Stimulated activated CD8-positive, alpha-beta memory T cell treated with anti-CD3 and anti-CD28 coated beads, Interleukin-7, amount 100 ng/mL, for 24 hours (primary cell): ENCODE measurements at places on chromosomes 4 and X.

DNA sequence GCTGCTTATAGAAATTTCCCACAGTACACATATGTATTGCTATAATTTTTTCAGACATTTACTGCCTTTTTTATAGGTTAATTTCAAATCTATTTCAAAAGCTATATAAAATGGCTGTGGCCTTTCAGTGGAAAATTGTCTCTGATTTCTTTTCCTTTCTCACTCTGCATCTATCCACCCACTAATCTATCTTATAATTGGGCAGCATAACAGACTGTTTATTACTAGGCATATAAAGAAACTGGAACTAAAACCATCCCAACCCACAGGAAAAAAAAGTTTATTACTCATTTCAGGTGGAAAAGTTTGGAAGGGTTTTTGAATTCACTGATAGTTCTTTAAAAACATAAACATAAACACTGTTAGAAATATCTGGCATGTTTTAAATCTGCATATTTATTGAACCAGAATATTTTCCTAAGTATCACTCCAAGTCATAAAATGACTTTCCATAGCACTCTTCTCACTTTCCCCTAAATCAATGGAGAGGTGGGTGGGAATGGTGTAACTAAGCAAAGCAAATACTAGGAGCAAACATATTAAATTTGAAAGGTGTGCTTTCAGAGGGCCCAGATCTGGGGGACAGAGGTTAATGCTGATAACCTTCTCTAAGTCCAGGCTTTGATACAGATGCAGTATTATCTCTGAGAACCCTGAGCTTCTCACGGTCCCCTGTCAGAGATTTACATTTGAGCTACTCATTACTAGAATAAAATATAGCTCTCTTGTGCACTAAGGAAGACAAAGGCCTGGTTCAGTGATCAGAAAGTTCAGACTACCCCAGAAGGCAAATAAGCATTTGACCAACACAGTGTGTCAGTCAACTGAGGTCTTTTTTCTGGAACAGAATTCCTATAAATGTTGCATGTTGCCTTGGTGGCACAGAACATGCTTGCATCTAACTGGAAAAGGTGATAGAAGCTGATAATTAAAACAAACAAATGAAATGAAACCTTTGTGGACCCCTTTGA is 328.3 kb downstream of the UNC5C start:
- DNase-seq = no peak

DNA sequence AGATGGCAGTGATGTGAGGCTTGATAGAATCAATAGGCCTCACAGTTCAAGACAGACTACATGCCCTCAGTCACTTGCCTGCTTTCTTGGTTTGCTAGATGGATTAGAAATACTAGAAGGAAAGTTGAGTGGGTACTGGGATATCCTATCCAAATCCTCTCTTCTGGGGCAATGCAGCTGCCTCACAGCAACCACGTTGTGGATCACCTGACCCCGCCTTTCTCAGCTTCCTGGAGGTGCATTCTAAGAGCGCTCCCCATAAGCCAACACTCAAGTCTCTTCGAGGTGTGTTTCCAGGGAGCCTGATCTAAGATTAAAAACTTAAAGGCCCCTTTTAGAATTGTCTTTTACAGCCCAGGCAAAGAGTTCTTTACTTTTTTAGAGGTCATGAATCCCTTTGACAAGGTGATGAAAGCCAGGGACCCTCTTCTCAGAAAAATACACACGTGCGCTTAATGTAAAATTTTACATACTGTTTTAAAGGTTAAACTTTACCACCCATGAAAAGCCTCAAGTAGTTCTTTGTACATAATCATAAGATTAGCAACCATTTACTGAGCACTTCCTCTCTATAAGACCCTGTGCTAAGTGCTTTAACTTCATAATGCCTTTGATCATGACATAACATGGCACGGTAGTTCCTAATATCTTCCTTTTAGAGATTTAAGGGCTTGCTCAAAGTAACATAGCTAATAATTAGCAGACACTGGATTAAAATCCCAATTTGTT is 840 bp upstream of the RPL34 start:
- no peak for DNase-seq

- DNase-seq = no peak
Measured at GRCh38 chr4:111362941-111363361, 740.1 kb upstream of the PITX2 start.

GRCh38 chr4:111811661-111812060 is 333.6 kb upstream of the FAM241A start:
- no peak for DNase-seq

- DNase-seq = no peak
Measured at GRCh38 chr4:180630012-180630665, 1613.1 kb upstream of the TENM3 start.

GRCh38 chrX:100264200-100264599 is 145.9 kb downstream of the PCDH19 start:
- DNase-seq = no peak

DNA sequence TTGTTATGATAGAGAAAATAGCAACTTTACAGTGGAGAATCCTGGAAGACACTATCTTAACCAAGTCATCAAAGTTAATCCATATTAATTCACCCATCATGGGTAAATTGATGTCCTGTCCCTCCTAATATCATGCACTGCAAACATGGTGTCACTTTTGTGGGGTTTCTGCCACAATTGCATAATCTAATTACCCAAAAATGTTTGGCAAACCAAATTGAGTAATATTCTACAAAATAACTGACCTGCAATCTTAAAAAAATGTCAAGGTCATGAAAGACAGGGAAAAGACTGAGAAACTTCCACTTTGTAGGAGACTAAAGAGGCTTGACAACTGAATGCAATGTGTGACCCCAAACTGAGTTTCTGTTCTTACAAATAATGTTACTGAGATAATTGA is 37.1 kb upstream of the PLAC8 start:
- DNase-seq = no peak

DNA sequence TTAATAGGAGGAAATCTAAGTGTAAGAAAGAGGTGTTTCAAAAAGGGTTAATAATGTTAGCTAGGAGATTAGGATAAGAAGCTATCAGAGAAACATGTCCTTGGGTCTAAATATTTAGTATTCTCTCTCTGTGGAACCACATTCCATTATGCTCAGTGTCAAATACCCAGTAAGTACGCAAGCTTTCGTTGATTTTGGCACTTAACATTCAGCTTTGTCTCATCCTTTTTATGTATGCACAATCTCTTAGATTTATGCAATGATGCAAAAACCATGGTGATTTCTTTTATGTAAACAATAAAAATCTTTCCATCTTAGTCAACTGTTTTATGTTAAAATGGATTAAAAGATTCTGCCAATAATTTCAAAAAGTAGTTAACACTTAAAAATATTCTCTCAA is 129.2 kb downstream of the KLHL13 start:
- no peak for DNase-seq

GRCh38 chrX:95383778-95384177 is 1300.9 kb upstream of the DIAPH2 start:
- DNase-seq = no peak

GRCh38 chrX:9471571-9471985 is 6.7 kb downstream of the TBL1X start:
- no peak for DNase-seq

DNA sequence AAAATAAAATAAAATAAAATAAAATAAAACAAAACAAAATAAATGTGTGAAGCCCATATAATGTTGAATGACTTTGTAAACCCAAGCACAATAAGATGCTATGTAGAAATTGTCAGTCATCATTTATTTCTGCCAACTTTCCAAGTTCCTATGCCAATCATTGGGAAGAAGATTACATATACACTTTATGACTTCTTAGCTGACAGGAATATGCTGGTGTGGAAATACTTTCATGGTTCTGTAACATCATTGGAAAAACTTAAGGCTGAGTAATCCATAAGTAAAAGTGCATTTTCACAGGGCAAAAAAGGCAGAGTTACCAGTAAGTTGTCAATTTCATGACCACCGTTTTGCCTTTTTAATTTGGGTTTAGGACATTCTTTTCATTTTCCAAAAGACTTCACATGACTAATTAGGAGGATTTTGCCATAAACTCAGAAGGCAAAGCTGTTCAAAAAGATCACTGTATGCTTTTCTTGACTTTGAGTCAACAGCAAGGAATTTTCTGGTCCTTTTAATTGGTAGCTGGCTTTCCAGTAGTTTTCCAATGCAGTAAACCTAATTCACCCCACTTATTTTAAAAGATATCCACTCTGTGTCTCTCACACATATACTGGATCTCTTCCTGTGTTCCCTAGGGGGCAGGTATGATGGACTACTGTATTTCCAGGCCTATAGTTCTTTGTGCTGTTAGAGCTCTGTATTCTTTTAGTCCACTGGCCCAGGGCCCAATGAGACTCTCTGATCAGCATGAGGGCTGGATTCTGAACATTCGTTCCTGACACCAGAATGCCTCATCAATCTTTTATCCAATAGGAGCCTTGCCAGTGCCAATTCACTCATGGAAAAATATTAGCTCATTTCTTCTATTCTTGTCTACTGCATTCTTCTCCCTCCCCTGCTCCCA is 26.2 kb upstream of the SCRG1 start:
- no peak for DNase-seq

- no peak for DNase-seq
Measured at GRCh38 chr4:177403746-177404145, 38.5 kb downstream of the AGA start.

DNA sequence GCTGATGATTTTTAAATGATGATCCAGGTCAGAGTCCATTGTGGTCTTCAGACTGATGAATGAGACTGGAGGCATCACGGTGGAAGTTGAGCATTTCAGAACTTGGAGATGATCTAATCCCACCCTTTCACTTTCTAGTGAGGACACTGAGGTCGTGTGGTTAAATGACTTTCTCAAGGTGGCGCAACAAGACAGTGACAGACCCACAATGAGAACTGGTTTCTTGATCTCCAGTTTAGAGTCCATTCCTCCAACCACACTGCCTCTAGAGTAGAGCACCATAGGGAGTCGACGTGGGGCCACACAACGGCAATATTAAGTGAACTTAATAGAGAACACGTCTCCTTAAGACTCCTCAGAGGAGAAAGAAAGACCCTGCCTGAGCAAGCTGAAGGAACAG is 381.0 kb downstream of the UNC5C start:
- DNase-seq = no peak

DNA sequence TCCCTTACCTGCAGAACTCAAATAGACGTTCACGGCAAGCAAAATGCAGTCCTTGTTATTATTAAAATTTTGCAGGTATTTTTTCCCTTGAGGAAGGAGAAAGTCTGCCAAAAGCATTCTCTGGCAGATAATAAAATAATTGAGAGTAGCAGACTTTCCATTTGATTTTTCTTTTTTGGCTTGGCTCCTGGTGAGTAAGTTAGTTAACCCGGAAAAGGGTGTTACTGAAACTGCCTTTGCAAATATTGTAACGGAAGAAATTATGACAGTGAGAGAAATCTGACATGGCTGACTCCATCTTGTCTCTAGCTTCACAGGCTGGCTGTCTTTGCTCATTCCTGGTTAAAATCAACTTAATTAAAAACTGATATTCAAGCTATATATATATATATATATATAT is 100.5 kb downstream of the GPR143 start:
- DNase-seq = no peak

DNA sequence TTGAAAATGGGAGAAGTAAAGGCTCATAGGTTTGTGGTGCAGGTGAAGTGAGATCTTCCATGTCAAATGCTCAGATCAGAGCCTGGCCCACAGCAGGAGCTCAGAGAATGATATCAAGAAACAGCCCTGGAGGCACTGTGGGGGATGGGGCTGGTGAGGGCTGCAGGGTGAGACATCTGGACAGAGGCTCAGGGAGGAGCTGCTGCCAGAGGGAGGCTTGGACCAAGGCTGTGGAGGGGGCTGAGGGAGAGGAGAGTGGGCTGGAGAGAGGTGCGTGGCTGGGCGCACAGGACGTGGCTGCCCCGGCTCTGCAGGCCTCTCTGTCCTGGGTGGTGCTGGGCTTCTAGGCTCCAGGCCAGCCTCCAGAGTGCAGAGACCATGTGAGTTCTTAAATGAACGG is 5.6 kb downstream of the SORCS2 start:
- DNase-seq = no peak

GRCh38 chr4:140789759-140790158 is 33.6 kb upstream of the TBC1D9 start:
- no peak for DNase-seq

- no peak for DNase-seq
Measured at GRCh38 chr4:8830056-8830455, 41.6 kb downstream of the HMX1 start.

GRCh38 chrX:120262859-120263708 is 12.5 kb downstream of the ZBTB33 start:
- DNase-seq = no peak

GRCh38 chrX:13770013-13770535 is 35.5 kb downstream of the OFD1 start:
- no peak for DNase-seq

- no peak for DNase-seq
Measured at GRCh38 chr4:95095348-95095974, 337.7 kb downstream of the BMPR1B start.

DNA sequence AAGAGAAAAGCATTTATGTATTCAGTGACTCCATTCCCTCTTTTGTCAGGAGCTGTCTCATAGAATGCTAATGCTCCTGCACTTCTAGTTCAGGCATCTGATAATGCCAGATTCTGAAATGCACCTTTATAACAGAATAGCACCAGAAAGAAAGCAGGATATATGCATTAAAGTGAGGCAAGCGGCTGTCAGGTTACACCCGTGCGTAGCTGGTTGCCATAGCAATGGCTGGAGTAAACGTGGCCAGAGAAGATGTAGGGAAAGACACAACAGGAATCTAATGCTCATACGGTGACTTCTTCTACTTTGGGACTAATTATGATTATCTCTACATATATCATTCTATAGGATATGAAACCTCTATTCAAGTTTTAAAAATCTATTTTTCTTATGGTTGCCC is 5.9 kb downstream of the EMCN start:
- no peak for DNase-seq

DNA sequence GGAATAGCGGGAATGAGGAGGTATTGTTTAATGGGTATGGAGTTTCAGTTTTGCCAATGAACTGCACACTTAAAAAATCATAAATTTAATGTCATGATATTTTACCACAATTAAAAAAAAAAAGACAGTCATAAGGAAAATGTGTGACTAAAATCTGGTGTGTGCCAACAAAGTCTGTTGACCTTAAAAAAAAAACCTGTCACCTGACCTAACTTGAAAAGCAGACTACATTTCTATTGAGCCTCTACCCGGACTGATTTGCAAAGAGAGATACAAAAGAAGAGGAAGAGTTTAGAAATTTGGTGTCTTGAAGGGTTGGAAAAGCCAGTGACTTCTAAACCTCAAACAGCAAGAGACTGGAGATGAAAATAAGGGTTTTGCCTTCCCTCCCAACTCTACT is 48.4 kb downstream of the TMEM150C start:
- DNase-seq = no peak

GRCh38 chrX:28379103-28379502 is 208.1 kb upstream of the IL1RAPL1 start:
- DNase-seq = no peak

- DNase-seq = no peak
Measured at GRCh38 chr4:126725906-126726305, 906.9 kb upstream of the INTU start.

- DNase-seq = no peak
Measured at GRCh38 chr4:168437192-168437943, 42.9 kb downstream of the DDX60L start.

- DNase-seq = no peak
Measured at GRCh38 chr4:6319530-6320150, 50.0 kb downstream of the WFS1 start.

- no peak for DNase-seq
Measured at GRCh38 chr4:141356321-141356962, 135.7 kb downstream of the ZNF330 start.

- no peak for DNase-seq
Measured at GRCh38 chrX:124023838-124024238, 62.3 kb downstream of the STAG2 start.
